ENCODE measurements at places on chromosomes 7 and 10. TPM values are rescaled to one million over a fixed set of nuclear protein-coding genes. Genes with fewer than 3 reads are reported as not detected.

Gene CYP3A4
- total RNA-seq: not detected

GRCh38 chr7:142784096-142784495 is 13.3 kb downstream of the PRSS2 start:
- H3K27me3 ChIP-seq: peaks cover 16% of the 10 kb centered on the region
- no peak overlapping the region for H3K27ac ChIP-seq
- no peaks in the 10 kb centered on the region for H3K36me3 ChIP-seq
- H3K4me1 ChIP-seq: no peaks in the 10 kb centered on the region
- no peak for DNase-seq

GRCh38 chr10:58909881-58910280 is 266.6 kb upstream of the PHYHIPL start:
- peak; percentile 70 for DNase-seq
- no peak overlapping the region for H3K4me3 ChIP-seq
- H3K4me1 ChIP-seq: peaks cover 8% of the 10 kb centered on the region
- H3K27me3 ChIP-seq: no peaks in the 10 kb centered on the region
- H3K27ac ChIP-seq: peak overlapping the region; percentile 20

Gene NSMCE4A
- 37.9 TPM for total RNA-seq

Gene TUBAL3
- total RNA-seq: not detected

GRCh38 chr7:3960050-3960763 is 659.2 kb downstream of the SDK1 start:
- no peaks in the 10 kb centered on the region for H3K27me3 ChIP-seq
- no peak overlapping the region for H3K4me3 ChIP-seq
- no peaks in the 10 kb centered on the region for H3K36me3 ChIP-seq
- H3K27ac ChIP-seq: no peak overlapping the region
- no peaks in the 10 kb centered on the region for H3K4me1 ChIP-seq

DNA sequence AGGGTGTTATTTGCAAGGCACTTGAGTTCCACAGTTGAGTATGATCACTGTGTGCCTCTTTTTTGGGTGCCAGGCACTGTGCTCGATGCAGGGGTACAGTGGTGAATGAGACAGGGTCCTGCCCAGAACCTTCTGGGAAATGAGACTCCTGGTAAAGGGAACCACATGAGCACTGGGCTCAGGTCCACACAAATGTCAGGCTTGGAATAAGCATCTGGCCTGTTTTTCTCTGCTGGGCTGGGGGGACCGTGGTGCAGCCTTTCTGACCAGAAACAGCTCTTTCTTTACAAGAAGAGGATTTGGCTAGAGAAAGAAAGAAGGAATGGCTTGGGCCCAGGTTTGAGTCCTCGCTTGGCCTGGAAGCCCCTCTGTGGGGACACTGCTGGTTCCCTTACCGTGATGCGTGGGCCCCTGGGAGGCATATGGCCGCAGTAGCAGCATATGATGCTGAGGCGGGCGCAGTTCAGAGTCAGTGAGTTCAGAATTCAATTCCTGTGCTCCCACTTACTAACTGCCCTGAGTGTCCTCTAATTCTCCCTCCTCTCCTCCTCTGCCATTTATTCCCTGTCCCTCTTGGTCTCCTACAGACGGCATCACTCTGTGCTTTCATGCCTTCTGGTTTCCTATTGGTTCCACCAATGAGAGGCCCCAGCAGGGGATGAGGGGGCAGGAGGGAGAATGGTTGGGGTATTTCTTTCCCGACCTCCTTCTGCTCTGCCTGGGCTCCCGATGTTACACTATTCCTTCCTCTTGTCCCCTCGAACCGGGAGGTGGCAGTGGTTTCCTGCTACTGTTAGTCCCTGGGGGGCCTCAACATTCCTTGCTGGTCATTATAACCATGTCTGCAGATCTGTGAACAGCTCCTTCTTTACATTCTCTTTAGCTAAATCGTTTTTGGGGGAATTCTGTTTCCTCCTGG is 9.6 kb upstream of the KCP start:
- no peaks in the 10 kb centered on the region for H3K4me1 ChIP-seq
- no peak for DNase-seq
- H3K27me3 ChIP-seq: peaks cover 67% of the 10 kb centered on the region
- H3K36me3 ChIP-seq: no peaks in the 10 kb centered on the region
- H3K27ac ChIP-seq: no peak overlapping the region

Gene ASIC3
- total RNA-seq: not detected

Gene TRIM4
- 34.5 TPM for total RNA-seq

DNA sequence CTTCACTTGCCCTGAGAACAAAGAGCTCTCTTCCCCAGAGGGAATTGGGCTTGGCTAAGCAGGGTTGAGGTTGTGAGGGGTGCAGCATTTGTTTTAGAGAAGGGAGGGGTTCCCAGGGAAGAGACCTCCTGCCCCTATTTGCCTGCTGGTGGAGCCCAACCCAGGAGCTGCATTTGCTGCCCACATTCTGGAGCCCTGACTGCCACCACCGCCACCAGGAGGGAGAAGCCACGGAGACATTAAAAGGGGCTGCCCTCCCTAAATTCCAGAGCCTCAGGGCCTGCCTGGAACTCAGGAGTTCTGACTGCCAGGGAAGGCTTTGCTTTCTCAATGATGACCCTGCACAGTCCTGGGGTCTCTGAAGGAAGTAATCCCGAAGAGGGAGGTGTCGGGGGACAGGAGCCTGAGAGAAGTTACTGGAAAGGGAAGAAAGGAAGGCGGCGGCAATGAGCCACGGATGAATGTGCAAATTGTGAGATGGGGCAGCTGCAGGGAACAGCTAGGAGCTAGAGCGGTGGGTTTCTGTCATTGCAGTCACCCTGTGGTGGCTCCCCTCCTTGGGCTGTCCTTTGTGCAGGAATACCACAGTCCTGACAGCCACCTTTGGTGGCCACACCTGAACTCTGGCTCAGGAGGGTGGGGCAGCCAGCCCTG is 51.3 kb downstream of the NEURL1 start:
- no peak overlapping the region for H3K4me3 ChIP-seq
- no peak for DNase-seq
- H3K36me3 ChIP-seq: no peaks in the 10 kb centered on the region
- H3K27ac ChIP-seq: no peak overlapping the region
- peaks cover 19% of the 10 kb centered on the region for H3K27me3 ChIP-seq
- no peaks in the 10 kb centered on the region for H3K4me1 ChIP-seq

Gene CDH23
- total RNA-seq: not detected

Gene IDI2
- total RNA-seq: not detected

DNA sequence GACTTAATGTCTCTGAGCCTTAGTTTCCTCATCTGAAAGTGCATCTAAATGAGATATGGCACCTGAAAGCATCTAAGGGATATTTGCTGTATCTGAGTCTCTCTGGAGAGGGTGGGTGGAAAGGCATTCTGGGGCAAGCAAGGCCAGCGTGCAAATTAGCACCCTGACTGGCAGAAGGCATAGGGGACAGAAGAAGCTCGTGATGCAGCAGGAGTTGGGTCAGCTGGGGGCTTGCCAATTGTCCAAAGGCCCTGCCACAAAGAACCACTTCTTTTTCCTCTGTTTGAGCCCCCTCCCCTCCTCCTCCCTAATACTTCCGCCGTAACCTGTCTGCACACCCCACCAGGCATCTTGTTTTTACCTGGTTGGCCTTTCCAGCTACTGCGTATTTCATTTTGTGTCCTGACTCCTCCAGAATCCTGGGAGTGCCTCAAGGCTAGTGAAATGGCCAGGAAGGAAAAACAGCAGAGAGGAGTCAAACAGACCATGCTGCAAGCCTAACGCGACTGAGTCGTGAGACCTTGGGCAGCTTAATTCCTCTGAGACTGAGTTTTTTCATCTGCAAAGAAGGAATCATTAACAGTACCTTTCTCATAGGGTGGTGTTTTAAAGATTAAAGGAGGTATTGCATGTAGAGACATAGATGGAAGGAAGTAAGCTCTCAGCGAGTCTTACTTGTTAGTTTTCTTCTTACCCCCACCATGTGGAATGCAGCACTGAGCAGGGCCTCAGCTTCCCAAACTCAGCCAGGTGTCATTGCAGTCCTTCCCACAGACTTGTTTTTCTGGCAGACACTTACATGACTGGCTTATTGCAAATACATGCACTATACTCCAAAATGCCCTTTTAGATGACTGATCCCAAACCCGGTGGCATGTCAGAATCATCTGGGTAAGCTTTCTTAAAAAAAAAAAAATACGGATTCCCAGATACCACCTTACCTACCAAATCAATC is 49.1 kb upstream of the MXI1 start:
- no peak for DNase-seq
- H3K4me1 ChIP-seq: no peaks in the 10 kb centered on the region
- no peaks in the 10 kb centered on the region for H3K36me3 ChIP-seq
- peaks cover 34% of the 10 kb centered on the region for H3K27me3 ChIP-seq

DNA sequence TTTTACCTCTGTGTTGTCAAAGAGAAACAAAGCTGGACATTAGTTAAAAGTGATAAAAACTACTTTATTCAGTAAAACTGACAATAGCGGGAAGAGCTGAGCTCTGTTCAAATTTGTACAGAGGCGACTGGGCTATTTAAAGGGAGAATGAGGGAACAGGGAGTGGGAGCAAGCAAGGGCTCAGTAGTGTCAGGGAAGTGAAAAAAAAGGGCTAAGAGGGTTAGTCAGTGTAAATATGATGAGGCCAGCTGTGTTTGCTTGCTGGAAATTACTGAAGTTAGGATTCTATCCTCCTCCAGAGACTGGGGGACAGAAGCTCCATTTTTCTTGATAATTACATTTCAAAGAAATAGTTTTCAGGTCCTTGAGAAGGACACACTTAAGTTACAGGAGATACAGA is 232.5 kb downstream of the SH2D4B start:
- H3K27ac ChIP-seq: no peak overlapping the region
- DNase-seq: no peak
- H3K27me3 ChIP-seq: no peaks in the 10 kb centered on the region

- H3K4me1 ChIP-seq: no peaks in the 10 kb centered on the region
- no peak overlapping the region for H3K27ac ChIP-seq
- H3K4me3 ChIP-seq: no peak overlapping the region
- DNase-seq: no peak
These were observed 1.7 kb upstream of the FAM3C start for GRCh38 chr7:121397822-121398221.

GRCh38 chr7:31917256-31917655 is 153.0 kb downstream of the PDE1C start:
- H3K27ac ChIP-seq: no peak overlapping the region
- no peaks in the 10 kb centered on the region for H3K27me3 ChIP-seq
- H3K36me3 ChIP-seq: no peaks in the 10 kb centered on the region
- H3K4me3 ChIP-seq: no peak overlapping the region

DNA sequence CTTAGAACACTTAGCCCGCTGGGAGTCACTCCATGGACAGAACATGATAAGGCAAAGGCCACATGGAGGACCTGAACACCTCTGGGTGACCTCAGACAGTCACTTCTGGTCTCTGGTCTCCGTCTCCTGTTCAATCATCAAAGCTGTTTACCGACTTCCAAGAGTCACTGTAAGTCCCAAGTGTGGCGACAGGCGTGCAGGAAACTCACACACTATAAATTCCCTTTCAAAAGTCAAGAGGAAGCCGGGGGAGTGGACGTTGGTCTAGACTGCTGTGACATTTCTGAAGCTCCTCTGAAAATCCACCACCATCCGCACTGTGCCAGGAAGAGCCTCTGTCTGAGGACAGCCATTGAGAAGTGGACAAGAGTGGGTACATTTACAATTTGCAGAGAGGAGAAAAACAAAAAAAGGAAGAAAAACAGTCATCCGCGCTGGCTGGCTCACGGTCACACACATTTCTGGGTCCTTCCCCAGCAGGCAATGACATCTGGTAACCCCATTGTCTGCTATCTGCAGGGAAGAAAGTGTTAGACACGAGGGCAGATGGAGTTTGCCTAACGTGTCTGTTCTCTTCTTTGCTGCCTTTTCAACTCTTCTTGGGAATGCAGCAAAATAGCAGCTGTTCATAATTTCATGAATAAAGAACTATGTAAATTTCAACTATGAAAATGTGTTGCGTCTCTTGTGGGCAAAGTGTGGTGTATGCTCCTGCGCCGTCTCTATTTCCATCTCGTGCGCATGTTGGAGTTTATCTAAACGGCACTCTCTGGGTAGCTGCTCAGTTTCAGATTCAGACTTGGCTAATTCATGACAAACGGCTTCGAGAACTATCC is 32.9 kb upstream of the CUX1 start:
- H3K36me3 ChIP-seq: no peaks in the 10 kb centered on the region
- H3K4me1 ChIP-seq: no peaks in the 10 kb centered on the region
- peak overlapping the region; percentile 31 for H3K4me3 ChIP-seq
- peaks cover 50% of the 10 kb centered on the region for H3K27me3 ChIP-seq

Gene PTER
- total RNA-seq: 13.3 TPM

DNA sequence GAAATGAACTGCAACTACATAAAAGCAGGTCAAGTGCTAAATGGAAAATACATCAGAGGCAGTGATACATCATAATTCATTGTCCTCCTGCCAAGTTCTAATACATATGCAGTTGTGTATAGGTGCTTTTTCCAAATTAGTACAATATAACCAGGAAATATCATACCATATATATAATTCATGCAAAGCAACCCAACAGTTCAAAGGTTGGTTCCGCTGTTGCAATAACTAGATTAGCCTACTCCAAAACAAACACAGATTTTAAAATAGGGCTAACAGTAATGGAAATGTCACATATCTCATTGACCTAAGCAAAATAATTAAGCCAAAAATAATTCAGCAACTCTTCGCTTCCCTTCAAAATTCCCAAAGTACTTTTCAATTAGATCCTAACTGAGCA is 88.9 kb upstream of the NEBL start:
- H3K27me3 ChIP-seq: no peaks in the 10 kb centered on the region
- no peak overlapping the region for H3K4me3 ChIP-seq
- H3K27ac ChIP-seq: no peak overlapping the region

- H3K36me3 ChIP-seq: no peaks in the 10 kb centered on the region
- no peak overlapping the region for H3K4me3 ChIP-seq
- H3K27me3 ChIP-seq: no peaks in the 10 kb centered on the region
- H3K4me1 ChIP-seq: peaks cover 8% of the 10 kb centered on the region
- H3K27ac ChIP-seq: peak overlapping the region; percentile 41
These were observed 80.3 kb upstream of the UCN3 start for GRCh38 chr10:5284311-5285057.

GRCh38 chr10:92203919-92204623 is 86.8 kb downstream of the CPEB3 start:
- no peak overlapping the region for H3K27ac ChIP-seq
- no peaks in the 10 kb centered on the region for H3K4me1 ChIP-seq
- H3K27me3 ChIP-seq: no peaks in the 10 kb centered on the region
- H3K4me3 ChIP-seq: no peak overlapping the region
- no peaks in the 10 kb centered on the region for H3K36me3 ChIP-seq
- no peak for DNase-seq

DNA sequence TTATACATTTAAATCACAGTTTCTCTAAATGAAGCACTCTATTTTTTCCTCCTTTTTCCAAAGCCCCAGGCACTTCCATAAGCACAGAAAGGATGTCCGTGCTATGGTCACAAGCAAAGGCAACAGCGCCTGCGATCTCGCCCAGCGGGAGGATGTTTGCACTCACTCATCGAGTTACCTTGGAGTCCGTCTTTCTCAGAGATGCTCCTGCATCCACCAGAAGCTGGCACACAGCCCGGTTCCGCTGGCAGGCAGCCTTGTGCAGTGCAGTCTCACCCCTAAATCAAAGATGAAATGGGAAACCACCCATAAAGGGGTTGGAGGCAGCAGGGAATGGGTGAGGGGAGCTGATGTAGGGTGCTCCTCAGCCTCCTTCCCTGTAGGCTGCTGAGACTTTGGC is 51.9 kb upstream of the PTN start:
- no peaks in the 10 kb centered on the region for H3K27me3 ChIP-seq
- H3K4me1 ChIP-seq: peaks cover 8% of the 10 kb centered on the region
- no peak overlapping the region for H3K4me3 ChIP-seq
- no peak for DNase-seq
- H3K36me3 ChIP-seq: peaks cover 8% of the 10 kb centered on the region
- no peak overlapping the region for H3K27ac ChIP-seq

Gene SPDYE16
- not detected for total RNA-seq
